ENCODE measurements at places on chromosomes 12 and 14.

DNA sequence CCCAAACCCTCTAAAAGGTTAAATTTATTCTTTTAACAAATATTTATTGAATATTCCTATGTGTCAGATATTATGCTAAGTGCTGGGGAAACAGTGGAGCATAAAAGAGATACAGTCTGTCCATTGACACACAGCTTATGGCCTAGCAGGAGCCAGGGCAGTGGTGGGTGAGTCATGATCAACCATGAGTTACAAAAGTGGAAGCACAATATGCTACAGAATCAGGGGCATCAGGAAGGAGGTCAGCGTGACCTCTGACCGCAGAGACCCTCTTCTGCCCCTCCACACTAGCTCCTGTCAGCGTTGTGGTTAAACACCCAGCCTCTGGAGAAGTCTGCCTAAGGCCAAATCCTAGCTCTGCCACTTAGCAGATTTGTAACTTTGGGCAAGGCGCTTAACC is 4.7 kb upstream of the PPP1R1A start:
- DNase-seq: no peak

DNA sequence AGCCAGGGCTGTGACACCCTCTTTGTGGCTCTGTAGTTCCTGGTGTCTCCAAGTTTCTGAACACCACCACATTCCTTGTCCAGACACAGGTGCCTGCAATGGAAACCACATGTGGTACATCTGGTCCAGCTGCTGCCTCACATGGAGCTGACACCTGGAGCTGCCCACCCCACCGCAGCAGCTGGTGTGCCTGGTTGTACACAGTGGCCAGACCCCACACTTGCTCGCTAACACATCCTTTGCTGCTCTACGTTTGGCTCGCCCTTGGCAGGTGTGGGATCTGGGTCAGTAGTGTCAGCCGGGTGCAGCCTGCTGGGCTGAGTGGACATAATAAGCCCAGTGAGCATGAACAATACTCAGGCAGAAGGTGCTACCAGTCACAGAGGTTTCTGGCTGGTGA is 198.9 kb downstream of the ADGRD1 start:
- DNase-seq: no peak

DNA sequence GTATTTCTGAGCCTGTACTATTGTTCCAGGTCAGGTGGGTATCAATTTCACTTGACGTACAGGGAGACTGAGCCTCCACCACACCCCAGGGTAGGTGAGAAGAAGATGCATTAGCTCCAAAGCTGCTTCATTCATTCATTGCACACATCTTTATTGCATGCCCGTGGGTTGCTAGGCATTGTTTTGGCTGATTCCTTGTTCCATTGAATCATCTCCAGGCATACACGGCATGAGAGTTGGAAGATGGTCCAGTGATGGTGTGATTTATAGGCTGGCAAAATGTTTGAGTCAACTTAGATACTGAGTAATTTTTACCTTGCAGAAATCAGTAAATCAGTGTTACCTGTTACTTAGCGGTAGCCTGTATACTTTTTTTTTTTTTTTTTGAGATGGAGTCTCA is 21.2 kb downstream of the KLC1 start:
- DNase-seq: no peak

GRCh38 chr12:76929499-76929898 is 50.7 kb upstream of the CSRP2 start:
- DNase-seq: no peak

DNA sequence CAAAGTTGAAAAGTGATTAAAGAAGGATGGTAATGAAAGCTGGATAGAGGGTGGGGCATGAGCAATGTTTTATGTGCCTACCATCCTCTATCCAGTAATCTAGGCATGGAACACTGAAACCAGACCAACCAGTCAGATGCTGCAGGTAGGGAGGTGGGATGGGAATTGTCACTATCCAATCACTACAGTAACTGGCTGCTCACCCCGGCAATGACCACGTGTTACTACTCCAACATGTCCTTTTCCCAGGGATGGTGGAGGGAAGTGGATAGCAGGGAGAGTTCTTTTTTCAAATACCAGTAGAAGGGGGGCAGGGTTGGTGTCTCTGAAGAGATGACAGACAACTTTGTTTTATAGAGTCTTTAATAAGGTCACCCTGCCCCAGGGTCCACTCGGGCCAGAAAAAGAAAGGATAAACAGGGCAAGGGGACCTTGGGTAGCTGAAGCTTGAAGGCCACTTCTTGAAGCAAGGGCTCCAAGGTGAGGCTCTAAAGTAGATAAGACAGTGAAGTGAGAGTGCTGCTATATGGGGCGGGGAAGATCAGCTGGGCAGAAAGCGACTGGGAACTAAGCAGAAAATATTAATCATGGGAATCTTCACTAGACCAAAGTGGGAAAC is 14.7 kb upstream of the CDH24 start:
- DNase-seq: no peak

DNA sequence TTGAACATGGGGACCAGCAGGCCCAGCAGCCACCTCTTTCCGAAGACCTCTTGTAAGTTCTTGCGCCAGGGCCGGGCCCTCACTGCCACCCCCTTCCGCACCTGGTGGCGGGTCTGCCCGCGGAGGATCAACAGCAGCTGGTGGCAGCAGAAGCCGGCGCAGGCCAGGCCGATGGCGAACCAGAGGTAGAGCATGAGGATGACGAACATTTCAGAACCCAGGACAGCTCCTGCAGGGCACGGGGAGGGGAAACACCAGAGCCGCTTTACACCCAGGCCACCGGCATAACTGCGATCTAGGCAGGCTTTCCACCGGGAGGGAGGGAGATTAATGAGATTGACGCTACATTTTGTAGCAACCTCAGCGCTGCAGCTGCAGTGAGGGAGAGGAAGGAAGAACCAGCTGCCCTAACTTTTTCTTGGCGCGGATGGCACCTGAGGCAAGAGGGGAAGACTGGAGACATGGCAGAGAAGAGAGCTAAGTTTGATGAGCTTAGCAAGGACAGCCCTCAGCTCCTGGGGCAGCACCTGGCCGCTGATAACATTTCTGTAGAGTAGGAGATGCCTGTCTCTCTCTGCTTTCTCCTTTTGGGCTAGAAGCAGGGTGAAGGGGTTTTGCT is 7.8 kb downstream of the ZDHHC22 start:
- DNase-seq: peak; percentile 14

- no peak for DNase-seq
Observed at GRCh38 chr12:93773122-93773871, 96.1 kb downstream of the CRADD start.

DNA sequence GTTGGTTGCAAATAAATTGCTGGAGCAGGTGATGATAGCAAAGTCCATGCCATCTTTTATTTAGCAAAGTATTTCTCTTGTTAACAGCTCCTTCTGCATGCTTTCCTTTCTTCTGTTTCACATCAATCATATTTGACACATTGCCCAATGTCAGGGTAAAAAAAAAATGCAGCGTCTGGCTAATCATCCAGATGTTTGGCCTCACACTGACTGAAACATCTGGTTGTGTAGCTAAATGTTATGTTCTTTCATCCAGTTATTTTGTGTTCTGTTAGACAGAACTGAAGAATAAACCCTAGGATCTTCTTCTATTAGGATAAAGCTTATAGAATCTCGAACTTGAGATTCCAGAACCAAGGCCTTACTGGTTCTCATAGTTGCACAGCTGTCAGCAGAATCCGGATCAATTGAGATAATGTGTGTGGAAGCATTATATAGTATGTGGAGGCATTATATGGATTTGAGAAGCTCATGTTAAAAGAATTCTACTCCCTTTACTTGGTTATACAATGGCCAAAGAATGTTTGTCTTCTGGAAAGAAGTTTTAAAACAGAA is 859.2 kb downstream of the DIO2 start:
- no peak for DNase-seq

- no peak for DNase-seq
Observed at GRCh38 chr12:89945123-89945522, 236.5 kb upstream of the ATP2B1 start.

All from substantia nigra (tissue), 51 donors.